AG10803 (cell line): ENCODE measurements at places on chromosomes 5 and 9.

- DNase-seq: no peak
Measured at GRCh38 chr5:6454628-6455053, 6.0 kb downstream of the UBE2QL1 start.

DNA sequence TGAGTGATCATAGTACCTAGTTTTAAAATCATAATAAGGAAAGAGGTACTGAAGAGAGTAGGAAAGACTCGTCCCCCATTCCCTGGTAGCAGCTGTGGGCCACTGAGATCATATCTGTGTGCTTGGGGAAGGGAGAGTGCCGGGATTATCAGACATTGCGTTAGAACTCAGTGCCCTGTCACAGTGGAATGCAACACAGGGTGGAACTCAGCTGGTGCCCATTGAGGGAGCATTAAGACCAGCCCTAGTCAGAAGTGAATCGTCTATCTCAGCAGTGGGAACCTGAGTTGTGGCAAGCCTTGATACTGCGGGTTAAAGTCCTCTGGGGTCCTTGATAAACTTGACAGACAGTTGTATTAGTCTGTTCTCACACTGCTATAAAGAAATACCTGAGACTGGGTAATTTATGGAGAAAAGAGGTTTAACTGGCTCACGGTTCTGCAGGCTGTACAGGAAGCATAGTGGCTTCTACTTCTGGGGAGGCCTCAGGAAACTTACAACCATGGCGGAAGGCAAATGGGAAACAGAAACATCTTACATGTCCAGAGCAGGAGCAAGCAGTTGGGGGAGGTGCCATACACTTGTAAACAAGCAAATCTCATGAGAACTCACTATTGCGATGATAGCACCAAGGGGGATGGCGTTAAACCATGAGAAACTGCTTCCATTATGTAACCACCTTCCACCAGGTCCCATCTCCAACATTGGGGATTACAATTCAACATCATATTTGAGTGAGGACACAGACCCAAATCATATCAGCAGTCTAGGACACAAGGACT, 33.1 kb downstream of the NDUFAF2 start:
- no peak for DNase-seq

- no peak for DNase-seq
Measured at GRCh38 chr5:1836891-1837880, 36.0 kb downstream of the NDUFS6 start.

DNA sequence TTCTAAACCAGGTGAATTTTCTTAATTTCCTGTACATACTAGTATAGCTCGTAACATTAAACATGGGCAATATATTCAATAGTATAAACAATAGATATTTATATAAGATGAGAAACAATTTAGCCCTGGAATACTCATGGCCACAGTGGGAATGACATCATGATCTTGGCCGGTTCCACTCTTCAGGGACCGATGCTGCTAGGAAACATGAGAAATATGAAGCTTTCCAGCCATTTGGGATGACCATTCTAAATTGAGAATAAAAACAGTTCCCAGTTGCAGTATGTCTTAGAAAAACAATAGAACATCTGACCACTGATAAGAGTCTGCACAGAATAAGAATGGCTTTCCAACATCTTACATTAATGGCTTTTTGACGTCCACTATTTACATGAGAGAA, 33.3 kb upstream of the SLCO6A1 start:
- no peak for DNase-seq

GRCh38 chr5:66582499-66583165, 13.6 kb upstream of the MAST4 start:
- peak; percentile 34 for DNase-seq

DNA sequence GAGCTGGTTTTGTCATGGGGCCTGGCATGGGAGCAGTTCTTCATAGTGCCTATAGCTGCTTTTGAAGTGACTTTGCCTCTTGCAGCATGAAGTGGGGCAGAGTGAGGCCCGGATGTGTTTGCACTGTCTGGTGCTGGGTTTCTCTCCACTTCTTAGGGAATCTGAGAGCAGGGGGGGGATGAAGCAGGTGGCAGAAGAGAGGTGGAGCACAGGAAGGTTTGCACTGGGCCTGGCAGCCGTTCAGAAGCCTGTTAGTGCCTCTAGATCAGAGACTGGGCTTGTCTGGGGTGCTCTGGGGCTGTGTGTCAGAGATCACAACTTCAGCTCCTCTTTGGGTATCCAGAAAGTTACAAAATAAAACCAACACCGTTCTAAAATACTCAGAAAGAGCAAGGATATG, 18.4 kb downstream of the USP20 start:
- DNase-seq: no peak

DNA sequence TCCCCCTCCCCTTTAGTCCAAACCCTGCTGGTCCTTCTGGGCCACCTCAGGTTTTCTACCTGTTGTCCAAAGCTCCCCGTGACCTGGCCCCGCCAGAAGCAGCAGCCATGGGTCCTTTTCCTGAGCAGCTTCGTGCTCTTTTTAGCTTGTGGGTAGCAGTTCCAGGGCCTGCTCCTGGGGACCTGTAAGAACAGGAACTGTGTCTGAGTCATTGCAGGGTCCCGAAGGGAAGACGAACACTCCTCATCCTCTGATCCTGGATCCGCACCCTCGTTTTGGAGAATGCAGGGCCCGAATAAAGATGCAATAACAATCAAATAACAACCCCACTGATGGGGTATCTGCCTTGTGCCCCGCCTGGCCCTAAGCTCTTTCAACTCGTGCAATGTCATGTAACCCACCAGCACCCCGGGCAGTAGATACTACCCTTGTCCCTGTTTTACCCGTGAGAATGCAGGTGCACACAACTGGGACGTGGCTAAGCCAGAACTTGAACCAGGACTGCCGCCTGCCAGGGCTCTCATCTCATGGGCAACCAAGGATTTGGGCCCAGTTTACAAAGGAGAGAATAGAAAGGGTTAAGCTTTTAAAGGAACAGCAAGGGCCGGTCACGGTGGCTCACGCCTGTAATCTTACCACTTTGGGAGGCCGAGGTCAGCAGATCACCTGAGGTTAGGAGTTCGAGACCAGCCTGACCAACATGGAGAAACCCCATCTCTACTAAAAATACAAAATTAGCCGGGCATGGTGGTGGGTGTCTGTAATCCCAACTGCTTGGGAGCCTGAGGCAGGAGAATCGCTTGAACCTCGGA, 33.2 kb downstream of the NEK6 start:
- no peak for DNase-seq

DNA sequence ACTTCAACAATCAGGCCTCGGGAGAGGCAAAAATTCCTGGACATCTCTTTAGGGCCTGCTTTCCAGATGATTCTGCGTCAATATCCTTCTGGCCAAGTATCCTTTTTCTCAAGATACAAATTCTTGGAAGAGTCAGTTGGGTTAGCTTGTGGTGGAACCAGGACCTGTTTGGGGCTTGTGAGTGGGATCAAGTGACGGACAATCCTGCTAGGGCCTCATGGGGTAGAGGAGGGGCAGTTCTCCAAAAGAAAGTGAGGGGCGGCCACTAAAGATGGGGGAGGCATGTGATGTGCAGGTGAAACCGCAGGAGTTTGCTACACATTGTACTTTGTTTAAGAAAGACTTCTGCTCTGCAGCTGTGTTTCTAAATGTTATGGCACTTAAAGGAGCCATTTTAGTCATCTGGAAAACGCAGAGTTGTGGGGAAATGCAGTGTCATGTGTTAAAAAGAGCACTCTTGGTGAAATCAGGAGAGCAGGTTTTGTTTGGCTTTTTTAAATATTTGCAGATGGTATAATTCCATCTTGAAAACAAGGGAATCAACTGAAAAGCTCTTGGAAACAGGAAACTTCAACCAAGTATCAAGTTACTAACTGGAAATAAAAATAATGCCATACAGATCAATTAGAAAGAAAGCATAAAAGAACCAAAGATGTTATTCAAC, 27.4 kb upstream of the GSN start:
- DNase-seq: peak; percentile 85

DNA sequence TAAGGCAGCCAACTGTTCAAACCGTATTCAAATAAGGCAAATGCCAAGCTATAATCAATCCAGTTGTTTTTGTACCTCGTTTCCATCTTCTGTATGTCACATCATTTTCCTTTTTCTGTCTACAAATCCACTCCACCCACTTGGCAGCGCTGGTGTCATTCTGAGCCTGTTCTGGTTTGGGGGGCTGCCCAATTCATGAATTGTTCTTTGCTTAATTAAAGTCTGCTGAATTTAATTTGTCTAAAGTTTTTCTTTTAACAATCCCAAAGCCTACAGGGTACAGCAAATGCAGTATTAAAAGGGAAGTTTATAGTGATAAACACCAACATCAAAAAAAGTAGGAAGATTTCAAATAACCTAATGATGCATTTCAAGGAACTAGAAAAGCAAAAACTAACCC, 93.3 kb downstream of the GTF3C4 start:
- DNase-seq: no peak

DNA sequence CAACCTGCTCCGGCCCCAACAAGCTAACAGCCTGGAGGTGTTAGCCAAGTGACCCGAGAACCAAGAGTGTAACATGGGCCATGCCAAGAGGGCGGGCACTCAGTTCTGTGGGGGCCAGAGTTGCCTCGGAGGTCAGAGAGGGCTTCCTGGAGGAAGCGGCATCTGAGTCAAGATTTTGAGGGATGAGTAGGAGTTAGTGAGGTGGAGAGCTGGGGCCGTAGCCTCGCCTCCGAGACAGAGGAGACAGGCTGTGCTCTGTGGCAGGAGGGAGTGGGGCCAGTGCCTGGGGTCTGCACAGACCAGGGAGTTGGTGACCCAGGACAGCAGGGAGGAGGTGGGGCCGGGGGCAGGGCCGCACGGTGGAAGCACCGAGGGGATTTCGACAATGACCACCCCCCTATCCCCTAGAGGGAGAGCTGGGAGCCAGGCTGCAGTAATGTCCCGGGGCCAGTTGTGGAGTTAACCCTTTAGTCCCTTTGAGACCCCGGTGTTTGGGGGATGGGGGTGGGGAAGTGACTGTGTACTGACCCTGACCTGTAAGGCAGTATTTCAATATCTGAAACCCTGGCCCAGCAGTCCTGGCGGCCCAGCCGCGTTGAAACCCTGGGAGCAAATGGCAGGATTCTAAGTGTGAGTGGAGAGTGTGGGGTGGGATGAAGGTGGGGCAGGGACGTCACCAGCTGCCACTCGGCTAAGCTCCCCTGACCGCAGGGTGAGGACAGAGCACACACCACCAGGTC, 148.7 kb upstream of the COL5A1 start:
- no peak for DNase-seq

DNA sequence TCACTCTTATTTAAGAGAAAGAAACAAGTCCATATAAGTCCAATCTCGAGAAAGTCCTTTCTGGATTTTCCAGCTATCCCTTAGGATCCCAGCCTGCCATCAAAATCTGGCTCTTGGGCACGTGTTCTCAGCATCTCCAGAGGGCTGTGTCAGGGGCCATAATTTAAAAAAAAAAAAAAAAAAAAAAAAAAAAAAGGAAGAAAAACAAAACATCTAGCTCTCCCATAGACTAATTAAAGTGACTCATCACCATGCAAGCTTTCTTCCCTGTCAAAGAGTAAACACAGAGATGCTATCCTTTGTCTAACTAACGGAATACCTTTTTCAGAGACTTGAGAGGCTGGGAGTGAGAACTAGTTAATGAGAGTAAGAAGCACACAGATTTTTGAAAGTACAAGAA, 44.9 kb upstream of the MYO10 start:
- no peak for DNase-seq

- peak; percentile 81 for DNase-seq
Measured at GRCh38 chr9:18385696-18386490, 88.1 kb upstream of the ADAMTSL1 start.

DNA sequence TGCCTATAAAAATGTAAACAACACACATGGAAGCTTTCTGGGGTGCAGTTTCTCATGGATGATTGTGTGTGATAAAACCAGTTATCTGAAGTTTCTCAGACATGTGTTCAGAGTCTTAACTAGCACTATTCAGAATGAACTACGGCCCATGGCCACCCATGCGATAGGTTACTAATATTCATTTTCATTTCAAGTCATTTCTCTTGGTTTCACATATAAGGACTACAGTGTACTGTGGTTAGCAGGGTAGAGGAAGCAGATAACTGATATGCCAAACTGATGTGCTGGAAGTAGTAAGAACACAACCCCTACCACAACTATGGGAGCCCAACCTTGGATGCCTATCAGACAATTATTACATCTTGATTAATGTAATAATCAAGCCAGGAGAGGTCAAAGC, 372.1 kb downstream of the DTWD2 start:
- DNase-seq: no peak

- DNase-seq: no peak
Measured at GRCh38 chr5:128669803-128670202, 131.8 kb upstream of the FBN2 start.

DNA sequence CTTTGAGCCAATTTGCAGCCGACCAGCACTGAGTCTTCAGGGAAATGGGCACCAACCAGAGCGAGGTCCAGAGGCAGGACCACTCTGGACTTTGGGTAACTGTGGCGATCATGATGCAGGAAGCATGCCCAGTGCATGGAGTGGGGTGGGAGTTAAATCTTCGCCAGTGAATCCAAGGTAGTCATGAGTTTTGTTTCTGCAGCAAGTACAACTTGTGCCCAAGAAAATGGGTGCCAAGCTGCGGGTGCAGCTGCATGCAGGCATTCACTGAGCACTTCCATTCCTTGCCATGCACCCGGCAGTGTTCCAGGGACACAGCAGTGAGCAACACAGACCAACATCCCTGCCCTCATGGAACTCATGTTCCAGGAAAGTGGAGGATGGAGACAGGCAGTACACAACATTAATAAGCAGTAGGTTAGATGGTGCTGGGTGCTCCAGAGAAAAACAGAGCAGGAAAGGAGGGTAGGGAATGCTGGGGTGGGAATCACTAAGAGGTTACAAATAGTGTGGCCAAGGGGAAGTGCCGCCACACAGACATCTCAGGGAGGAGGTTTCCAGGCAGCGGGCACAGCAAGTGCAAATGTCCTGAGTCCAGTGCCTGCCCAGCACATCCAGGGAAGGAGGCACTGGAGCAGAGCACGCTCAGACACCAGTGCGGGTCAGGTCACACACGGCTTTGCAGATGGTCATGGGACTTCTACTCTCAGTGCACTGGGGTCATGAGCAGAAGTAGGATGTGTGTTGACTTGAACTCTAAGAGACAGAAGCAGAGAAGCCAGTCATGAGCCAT, 48.2 kb upstream of the LMX1B start:
- DNase-seq: no peak

DNA sequence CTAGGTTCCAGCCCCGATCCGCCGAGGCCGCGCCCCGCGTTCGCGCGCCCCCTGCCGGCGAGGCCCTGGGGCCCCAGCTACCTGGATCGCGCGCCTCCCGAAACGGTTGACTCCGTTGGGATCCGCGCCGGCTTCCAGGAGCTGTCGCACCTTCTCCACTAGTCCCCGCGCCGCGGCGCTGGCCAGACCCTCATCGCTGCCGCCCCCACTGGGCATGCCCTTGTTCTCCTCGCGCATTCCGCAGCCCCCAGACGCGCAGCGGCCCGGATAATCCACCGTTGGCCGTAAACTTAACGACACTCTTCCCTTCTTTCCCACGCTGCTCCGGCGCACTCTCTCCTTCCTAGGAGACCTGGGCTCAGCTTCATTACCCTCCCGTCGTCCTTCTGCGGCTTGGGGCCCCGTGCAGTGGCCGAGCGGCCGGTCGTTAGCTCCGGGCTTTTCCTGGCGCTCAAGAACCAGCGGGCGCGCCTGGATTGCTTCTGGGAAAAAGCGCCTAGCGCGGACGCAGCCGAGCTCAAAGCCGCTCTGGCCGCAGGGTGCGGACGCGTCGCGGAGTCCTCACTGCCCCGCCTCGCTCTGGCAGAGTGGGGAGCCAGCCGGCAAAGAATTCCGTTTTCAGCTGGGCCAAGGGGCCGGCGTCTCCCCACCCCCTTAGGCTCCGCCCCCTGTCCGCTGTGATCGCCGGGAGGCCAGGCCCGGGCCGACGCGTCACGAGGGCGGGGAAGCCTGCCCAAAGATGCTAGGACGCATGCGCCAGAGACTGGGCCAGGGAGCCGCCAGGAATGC, at the start of gene CDKN2B:
Gene CDKN2B, minus strand, starts transcription at position 589 of the 789 bp plus-strand sequence. Its CDS starts 352 bp downstream, at position 237.
- peak; percentile 96 for DNase-seq
